ENCODE measurements at places on chromosomes 7 and 10.

GRCh38 chr7:146862415-146862814 is 745.8 kb downstream of the CNTNAP2 start:
- no peak for DNase-seq

DNA sequence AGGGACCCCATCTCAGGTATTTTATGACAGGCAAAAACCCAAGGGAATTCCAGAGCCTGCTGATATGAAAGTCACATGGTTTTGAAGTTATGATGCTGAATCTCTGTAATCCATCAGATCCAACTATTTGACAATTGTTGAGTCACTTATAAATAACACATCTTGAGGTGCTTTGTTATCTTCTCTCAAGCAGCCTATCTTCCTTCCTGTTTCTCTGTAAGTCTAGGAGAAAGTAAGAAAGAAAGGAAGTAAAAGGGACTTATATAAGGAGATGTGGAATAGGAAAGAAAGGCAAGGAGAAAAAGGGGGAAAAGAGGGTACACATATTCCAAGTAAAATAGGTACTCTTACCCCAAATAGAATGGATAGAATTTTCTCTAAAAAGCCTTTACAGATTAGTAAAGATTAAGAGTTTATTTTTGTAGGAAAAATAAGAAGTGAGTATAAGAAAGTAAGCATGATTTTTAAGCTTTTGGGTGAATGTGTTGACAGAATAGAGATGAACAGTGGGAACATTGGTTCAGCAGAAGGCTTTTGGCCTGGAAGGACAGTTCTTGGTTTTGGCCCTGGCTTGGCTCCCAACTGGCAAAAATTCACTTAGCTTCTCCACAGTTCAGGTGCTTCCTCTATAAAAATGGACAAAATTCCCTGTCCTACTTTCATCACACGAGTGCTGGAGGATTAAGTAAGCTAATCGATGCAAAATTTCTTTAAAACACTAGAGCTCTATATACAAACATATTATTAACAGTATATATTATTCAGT is 39.6 kb upstream of the ANK3 start:
- DNase-seq = no peak

DNA sequence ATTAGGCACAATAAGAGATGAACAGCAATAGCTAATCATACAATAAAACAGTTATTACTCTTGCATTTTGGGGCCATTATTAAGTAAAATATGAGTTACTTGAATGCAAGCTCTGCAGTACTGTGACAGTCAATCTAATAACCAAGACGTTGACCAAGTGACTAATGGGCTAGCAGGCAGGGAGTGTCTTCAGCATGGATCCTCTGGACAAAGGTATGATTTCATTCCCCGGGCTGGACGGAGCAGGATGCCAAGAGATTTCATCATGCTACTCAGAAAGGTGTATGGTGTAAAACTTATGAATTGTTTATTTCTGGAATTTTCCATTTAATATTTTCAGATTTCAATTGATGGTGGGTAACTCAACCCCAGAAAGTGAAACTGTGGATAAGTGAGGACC is 80.9 kb downstream of the SHH start:
- DNase-seq = no peak

- DNase-seq = no peak
These were observed 243.9 kb downstream of the ETV1 start for GRCh38 chr7:13745530-13745929.

DNA sequence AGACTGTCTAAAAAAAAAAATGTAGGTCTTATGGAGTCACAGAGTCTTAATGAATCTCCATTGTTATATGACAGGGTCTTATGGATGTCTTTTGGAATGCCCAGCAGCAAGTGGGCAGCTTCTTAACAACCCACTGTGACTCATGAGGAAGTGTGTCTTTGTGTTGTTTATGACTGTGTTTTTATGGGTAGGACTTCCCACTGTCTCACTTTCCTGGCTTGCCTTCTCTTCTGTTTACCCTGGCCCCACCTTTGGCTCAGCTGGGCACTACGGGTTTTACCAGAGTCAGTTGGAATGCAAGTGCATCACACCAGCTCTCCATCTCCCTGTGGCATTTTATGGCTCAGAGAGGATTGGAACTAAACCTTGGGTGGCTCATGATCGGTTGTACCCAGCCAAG is 580.5 kb downstream of the AUTS2 start:
- no peak for DNase-seq

- no peak for DNase-seq
These were observed 37.6 kb downstream of the PLXDC2 start for GRCh38 chr10:19853831-19854230.

DNA sequence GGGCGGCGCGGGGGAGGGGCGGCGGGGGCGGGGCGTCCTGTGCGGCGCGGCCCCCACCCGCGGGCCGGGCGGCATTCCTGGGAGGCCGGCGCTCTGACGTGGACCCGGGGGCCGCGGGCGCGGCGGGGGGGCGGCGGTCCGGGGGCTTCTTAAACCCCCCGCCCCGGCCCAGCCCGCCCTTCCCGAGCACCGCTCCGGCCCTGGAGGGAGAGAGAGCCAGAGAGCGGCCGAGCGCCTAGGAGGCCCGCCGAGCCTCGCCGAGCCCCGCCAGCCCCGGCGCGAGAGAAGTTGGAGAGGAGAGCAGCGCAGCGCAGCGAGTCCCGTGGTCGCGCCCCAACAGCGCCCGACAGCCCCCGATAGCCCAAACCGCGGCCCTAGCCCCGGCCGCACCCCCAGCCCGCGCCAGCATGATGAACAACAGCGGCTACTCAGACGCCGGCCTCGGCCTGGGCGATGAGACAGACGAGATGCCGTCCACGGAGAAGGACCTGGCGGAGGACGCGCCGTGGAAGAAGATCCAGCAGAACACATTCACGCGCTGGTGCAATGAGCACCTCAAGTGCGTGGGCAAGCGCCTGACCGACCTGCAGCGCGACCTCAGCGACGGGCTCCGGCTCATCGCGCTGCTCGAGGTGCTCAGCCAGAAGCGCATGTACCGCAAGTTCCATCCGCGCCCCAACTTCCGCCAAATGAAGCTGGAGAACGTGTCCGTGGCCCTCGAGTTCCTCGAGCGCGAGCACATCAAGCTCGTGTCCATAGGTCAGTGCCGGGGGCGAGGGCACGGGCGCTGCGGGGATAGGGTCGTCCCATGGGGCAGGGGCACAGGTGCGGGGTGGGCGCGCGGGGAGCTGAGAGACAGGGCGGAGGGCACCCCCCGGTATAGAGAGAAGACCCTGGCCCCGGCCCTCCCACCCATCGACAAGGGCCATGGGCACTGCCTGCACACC is at the start of gene FLNC:
FLNC (plus strand) TSS at position 176 of the 947 bp plus-strand sequence; CDS start at position 408, 232 bp downstream.
- DNase-seq = peak; percentile 24

GRCh38 chr10:2968401-2969058 is 98.8 kb upstream of the PFKP start:
- DNase-seq = no peak

GRCh38 chr10:94292434-94293090 is 70.2 kb downstream of the NOC3L start:
- no peak for DNase-seq

DNA sequence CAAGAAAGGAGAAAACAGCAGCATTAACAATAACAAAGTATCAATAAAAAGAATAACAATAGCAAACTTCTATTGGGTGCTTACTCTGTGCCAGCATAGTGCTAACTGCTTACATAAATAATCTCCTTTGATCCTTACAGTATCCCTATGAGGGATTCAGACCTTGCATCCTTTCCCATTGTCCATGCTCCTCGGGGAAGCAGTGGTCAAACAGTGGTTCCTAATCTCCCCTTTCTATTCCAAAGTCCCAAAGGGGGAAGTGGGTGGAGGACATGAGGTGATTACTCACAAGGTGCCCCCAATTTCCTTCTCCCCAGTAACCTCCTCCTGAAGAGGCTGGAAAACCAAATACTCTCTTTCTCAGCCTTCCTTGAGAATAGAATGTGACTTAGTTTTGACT is 22.0 kb upstream of the MSMB start:
- no peak for DNase-seq

GRCh38 chr10:61822781-61823230 is 78.7 kb upstream of the ARID5B start:
- DNase-seq = no peak

DNA sequence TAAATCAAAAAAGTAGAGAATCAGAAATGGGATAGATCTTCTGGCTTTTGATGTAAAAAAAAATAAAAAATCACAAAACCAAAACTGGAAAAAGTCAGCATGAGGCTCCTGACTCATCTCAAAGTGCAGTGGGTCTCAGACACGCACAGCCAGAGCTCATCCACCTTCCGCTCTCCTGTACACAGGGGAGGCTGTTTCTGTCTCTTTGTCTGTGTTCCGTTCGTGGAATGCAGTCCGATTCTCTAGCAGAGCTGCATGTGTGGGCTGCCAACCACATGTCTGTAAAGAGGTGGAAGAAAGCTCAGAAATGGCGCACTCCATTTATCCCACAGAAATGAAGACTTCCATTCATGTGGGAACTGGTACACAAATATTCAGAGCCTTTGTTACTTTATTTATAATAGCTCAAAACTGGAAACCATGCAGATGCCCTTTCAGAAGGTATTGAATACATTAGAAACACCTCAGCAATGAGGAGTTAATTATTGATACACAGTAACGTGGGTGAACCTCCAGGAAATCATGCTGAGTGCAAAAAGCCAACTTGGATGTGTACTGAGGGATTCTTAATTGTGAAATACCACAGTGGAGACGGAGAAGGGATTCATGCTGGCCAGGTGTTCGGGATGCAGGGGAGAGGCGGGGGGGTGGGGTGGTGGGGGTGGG is 123.3 kb downstream of the TRRAP start:
- DNase-seq = no peak

GRCh38 chr7:140585333-140585732 is 55.3 kb downstream of the DENND2A start:
- no peak for DNase-seq

GRCh38 chr10:52864201-52865106 is 91.9 kb upstream of the MBL2 start:
- no peak for DNase-seq

DNA sequence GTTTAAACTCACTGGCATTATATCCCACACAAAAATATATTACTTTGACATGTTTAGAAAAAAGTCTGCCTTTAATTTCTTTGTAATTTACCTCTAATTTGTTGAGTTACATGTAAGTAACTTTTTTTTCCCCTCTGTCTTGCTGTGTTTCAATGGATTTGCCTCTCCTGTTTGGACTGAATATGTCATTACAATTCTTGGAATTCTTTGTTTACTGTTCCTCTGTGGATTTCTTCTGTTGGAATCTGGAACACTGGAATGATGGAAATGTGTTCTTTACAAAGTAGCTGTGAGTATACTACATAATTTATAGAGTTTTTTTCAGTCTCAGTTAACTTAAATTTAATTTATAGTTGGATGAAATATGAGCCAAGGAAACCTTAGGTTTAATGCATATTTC is 30.4 kb downstream of the SEPTIN7 start:
- no peak for DNase-seq

DNA sequence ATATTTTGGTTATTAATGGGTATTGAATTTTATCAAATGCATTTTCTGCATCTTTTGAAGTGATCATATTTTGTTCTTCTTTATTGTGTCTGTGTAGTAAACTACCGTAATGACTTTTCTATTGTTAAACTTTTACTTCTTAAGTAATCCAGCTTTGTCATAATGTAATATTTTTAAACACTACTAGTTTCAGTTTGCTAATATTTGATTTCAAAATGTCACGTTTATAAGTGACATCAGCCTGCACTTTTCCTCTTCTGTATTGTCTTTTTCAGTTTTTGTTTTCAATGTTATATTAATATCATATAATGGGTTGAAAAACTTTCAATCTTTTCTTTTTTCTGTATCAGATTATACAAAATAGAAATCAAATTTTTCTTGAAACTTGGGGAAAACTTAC is 71.6 kb upstream of the ANKRD1 start:
- no peak for DNase-seq

GRCh38 chr10:104104418-104104817 is 17.6 kb upstream of the SFR1 start:
- DNase-seq = no peak

DNA sequence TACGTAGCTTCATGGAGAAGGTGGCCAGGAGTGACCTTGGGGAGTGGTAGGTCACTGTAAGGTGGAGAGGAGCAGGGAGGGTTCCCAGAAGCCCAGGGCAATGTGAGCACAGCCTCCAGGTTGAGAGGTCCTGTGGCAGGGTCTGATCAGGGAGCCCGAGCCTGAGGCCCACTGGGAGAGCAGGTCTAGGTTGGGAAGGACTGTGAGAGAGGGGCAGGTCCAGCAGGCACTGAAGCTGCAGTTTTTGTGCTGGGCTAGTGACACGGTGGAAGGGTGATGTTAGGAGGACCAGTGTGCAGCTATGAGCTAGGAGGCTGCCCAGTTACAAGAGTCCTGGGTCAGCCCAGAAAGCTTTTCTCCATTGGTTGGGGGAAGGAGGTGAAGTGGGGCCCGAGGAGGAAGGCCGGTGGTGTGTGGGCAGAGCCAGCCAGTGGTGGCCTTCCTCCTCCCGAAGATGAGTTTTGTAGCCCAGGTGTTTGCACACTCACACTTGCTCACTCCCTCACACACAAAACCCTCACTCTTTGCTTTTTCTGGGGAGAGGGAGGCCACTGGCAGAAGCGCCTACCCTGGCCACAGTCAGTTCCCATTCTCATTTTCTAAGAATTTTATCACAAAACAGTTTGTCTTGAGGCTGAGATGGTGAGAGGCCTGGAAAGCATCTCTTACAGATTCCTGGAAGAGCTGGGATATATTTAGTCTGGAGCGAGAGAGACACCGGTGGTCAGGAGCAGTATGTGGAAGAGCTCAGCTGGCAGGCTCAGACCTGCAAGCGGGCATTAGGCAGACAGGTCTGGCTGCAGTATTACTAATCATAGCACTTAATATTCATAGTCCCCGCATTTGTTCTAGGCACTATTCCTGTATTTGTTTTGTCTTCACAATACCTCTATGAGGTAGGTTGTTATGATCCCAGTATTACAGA is 57.1 kb downstream of the ZNF467 start:
- no peak for DNase-seq

- no peak for DNase-seq
These were observed 118.7 kb upstream of the COL1A2 start for GRCh38 chr7:94276027-94276426.

DNA sequence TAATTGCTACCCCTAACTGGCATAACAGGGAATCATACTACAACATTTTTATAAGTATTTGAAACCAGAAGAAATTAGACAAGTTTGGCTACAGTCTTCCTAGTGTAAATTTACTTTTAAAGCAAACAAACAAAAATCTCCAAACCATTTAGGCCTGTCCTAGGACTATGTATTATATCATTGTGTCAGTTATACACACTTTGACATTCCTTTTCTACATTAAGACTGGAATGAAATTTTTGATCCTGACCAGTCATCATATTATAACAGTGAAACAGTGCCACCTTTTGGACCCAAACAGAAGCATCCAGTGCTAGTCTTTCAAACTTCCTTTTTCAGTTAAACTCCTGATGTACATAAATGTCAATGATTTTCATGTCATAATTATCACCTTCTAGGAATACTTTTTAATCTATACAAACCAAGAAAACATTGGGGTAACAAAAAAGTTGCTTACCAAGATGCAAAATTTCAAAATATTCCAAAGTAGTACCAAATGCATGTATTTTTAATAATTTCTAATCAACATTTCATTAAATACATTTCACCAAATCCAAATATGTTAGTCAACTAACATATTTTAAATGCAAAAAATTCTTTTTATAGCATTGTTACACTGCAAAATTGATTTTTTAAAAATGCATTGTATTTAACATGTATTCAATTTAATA is 75.7 kb downstream of the IMMP2L start:
- DNase-seq = no peak

All from stimulated activated naive CD4-positive, alpha-beta T cell treated with Interleukin-2 at 50 U/mL for 16 hours (primary cell).